Natural killer cell treated with Interleukin-12 subunit alpha and Interleukin-12 subunit beta and Interleukin-15 and Interleukin-18, amount 100 ng/mL, for 72 hours (primary cell): ENCODE measurements at places on chromosomes 6 and 20.
A peak's percentile ranks its signal among the peaks of the same experiment; 100 is the strongest.

DNA sequence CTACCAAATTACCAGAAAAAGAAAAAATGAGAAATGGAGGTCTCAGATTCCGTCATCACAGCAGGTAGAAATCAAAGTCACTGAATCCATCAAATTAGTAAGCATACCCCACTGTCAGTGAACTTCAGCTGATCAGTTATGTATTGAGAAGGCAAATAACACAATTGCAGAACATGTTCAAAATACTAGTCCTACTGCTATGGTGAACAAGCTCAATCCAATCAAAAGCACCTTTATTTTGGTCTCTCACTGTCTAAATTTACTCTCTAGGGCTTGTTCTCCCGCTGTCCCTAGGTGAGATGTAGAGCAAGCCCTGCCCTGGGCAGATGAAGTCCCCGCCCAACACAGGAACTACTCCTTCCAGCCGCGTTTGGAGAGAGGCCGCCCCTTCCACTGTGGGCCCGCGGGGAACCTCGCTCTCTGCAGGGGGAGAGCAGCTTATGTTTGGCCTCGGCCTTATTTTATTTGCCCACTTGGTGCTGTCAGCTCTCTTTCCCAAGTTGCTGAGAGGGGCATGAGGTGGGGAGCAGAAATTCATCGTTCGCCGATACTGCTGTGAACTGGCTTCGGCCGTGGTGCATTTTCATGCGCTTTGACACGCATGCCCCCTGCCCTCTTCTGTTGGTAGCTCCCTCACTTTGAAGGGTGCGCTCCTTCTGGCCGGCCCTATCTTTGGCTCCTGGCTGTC lies 14.3 kb upstream of the MAP1LC3A start:
- no peak overlapping the region for H3K27ac ChIP-seq
- no peak overlapping the region for H3K4me3 ChIP-seq
- DNase-seq = no peak
- H3K27me3 ChIP-seq = no peaks in the 10 kb centered on the region
- peaks cover 21% of the 10 kb centered on the region for H3K4me1 ChIP-seq
- H3K36me3 ChIP-seq = peaks cover 8% of the 10 kb centered on the region

DNA sequence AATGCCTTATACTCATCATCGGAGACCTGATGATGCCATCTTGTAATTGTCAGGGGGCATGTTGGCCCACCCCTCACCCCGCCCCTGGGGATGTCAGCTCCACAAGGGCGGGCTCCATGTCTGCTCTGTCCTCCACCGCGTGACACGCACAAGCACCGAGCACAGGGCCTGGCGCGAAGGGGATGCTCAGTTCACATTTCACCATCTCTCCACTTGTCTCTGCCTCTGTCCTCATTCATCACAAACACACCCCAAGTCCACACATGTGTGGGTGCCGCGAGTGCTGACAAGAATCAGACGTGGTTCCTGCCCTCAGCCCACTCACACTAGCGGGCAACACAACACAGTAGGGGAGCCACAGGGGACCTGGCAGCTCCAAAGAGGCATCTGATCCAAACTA lies 151.2 kb upstream of the PTPN1 start:
- peaks cover 22% of the 10 kb centered on the region for H3K4me1 ChIP-seq
- DNase-seq = no peak
- H3K27ac ChIP-seq = peak overlapping the region; percentile 13
- peaks cover 10% of the 10 kb centered on the region for H3K27me3 ChIP-seq
- no peak overlapping the region for H3K4me3 ChIP-seq

- no peak for DNase-seq
- H3K27ac ChIP-seq = no peak overlapping the region
- no peaks in the 10 kb centered on the region for H3K36me3 ChIP-seq
- H3K27me3 ChIP-seq = peaks cover 35% of the 10 kb centered on the region
These were observed 8.6 kb upstream of the FKBP1A start for GRCh38 chr20:1401451-1401907.

DNA sequence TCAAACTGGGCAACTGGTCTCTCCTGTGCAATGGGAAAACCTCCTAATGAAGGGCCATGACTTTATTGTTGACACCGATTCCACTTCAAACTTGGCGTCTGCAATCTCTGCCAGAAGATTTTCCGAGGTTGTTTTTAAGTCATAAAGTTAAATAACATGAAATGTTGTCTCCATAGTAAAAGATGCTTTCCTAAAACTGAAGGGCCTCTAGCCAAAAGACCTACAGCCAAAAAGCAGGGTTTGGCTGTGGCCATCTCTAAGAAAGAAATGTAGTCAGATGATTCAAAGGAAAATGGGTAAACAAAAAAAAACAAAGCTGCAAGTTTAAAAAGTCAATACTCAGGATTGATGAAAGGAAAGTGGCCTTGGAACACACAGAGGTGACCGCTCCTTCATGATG lies 14.1 kb downstream of the CD93 start:
- H3K27ac ChIP-seq = no peak overlapping the region
- no peaks in the 10 kb centered on the region for H3K4me1 ChIP-seq
- no peak for DNase-seq
- no peaks in the 10 kb centered on the region for H3K27me3 ChIP-seq
- no peaks in the 10 kb centered on the region for H3K36me3 ChIP-seq
- H3K4me3 ChIP-seq = no peak overlapping the region

GRCh38 chr6:16333580-16333979 lies 95.2 kb downstream of the GMPR start:
- peaks cover 7% of the 10 kb centered on the region for H3K4me1 ChIP-seq
- no peaks in the 10 kb centered on the region for H3K27me3 ChIP-seq
- no peak for DNase-seq
- H3K4me3 ChIP-seq = no peak overlapping the region
- no peaks in the 10 kb centered on the region for H3K36me3 ChIP-seq

- H3K27ac ChIP-seq = no peak overlapping the region
- no peak for DNase-seq
- H3K27me3 ChIP-seq = no peaks in the 10 kb centered on the region
- H3K4me1 ChIP-seq = no peaks in the 10 kb centered on the region
- H3K4me3 ChIP-seq = no peak overlapping the region
These were observed 498.5 kb upstream of the GJE1 start for GRCh38 chr6:141634269-141634668.

GRCh38 chr6:2545383-2546038 lies 205.2 kb downstream of the MYLK4 start:
- H3K4me3 ChIP-seq = no peak overlapping the region
- H3K36me3 ChIP-seq = peaks cover 5% of the 10 kb centered on the region
- peaks cover 54% of the 10 kb centered on the region for H3K27me3 ChIP-seq
- no peak for DNase-seq
- H3K4me1 ChIP-seq = peaks cover 21% of the 10 kb centered on the region
- no peak overlapping the region for H3K27ac ChIP-seq

DNA sequence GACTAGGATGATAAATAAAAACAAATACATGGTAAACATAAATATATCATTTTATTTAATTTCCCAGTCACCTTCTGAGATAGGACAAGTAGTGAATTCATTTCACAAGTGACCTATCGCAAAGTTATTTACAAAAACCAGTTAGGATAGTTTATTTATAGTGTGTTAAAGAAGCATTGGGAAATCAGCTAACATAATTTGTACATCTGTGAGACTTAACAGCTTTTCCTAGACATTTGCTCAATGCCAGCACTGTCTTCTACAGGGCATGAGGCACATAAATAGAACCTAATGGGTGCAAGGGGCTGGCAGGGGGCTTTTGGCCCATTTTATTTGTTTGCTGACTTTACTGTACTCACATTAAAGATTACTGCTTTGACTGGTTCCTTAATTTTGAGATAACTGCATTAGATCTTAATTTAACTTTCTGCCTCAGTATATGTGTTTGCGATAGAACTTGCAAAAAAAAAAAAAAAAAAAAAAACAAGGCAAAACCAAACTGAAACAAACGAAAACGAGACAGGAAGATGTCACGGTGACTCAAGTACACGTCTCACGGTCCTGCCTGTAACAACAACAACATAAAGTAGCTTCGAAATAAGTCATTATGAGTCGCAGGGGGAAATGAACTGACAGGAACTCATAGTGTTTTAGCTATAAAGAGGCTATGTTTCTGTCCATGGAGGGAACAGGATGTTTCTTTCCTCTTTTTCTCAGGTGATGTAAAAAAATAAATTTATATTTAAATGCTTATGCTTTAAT lies 133.7 kb upstream of the GMDS start:
- no peak overlapping the region for H3K27ac ChIP-seq
- H3K4me3 ChIP-seq = no peak overlapping the region
- H3K36me3 ChIP-seq = no peaks in the 10 kb centered on the region
- no peaks in the 10 kb centered on the region for H3K4me1 ChIP-seq
- no peak for DNase-seq

DNA sequence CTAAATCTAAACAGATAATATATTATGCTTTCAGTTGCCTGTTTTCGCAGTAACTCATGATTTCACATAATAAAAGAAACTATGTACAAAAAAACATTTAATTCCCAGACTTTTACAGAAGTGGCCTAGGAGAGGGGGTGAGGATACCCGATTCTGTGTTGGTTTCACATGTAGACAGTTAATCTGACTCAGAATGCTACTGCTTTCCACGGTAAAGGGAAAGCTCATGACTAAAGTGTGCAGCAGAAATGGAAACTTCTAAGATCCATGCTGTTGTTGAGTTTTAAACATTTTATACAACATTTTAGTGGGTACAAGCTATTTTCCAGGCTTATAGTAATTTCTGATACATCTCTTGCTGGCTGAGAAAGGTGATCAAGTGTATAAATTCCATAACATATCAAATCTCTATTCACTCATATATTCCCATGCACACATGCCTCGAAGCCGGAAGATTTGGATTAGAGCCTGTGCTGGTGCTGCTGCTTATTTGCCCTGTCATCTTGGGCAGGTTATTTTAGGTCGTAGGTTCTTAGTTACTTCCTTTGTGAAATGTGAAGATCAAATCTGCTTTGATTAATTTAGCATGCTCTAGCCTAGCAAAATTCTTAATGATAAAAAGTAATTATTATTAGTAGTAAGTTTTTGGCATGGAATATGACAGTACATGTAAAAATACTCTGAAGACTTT lies 896.7 kb upstream of the MAP3K7 start:
- H3K27ac ChIP-seq = no peak overlapping the region
- H3K4me3 ChIP-seq = no peak overlapping the region
- no peaks in the 10 kb centered on the region for H3K36me3 ChIP-seq
- no peak for DNase-seq
- H3K27me3 ChIP-seq = no peaks in the 10 kb centered on the region
- H3K4me1 ChIP-seq = no peaks in the 10 kb centered on the region

- peaks cover 8% of the 10 kb centered on the region for H3K36me3 ChIP-seq
- H3K27ac ChIP-seq = no peak overlapping the region
- no peak overlapping the region for H3K4me3 ChIP-seq
- H3K4me1 ChIP-seq = no peaks in the 10 kb centered on the region
- H3K27me3 ChIP-seq = peaks cover 40% of the 10 kb centered on the region
- DNase-seq = no peak
These were observed 146.4 kb upstream of the PROKR2 start for GRCh38 chr20:5463007-5463686.

- H3K4me1 ChIP-seq = no peaks in the 10 kb centered on the region
- no peak for DNase-seq
- H3K27ac ChIP-seq = no peak overlapping the region
- peaks cover 9% of the 10 kb centered on the region for H3K27me3 ChIP-seq
These were observed 270.2 kb downstream of the SMOC2 start for GRCh38 chr6:168711049-168711640.

- H3K36me3 ChIP-seq = no peaks in the 10 kb centered on the region
- no peak for DNase-seq
- no peaks in the 10 kb centered on the region for H3K4me1 ChIP-seq
- no peak overlapping the region for H3K27ac ChIP-seq
- no peak overlapping the region for H3K4me3 ChIP-seq
These were observed 29.1 kb upstream of the SGK1 start for GRCh38 chr6:134346932-134347545.

- H3K27ac ChIP-seq = no peak overlapping the region
- H3K27me3 ChIP-seq = no peaks in the 10 kb centered on the region
These were observed 25.1 kb downstream of the FKBP5 start for GRCh38 chr6:35663447-35664235.

DNA sequence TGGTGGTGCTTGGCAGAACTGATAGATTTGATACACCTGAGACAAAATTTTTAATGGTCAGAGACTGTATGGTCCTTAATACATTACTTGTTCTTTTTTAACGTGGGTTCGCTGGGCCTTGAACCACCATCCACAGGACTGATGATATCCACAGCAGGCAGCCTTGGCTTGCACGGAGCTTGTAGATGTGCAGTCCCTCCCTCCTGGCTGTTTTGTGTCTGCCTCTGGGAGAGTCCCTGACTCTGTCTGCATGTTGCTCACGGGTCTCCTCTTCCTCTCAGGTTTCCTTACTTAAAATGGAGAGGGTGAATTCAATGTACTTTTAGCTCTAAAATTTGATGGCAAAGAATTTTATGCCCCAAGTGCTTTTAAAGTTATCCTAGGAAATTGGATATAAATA lies 17.5 kb downstream of the KIF25 start:
- no peaks in the 10 kb centered on the region for H3K4me1 ChIP-seq
- H3K36me3 ChIP-seq = peaks cover 13% of the 10 kb centered on the region
- H3K27ac ChIP-seq = no peak overlapping the region
- peaks cover 10% of the 10 kb centered on the region for H3K27me3 ChIP-seq

- no peak overlapping the region for H3K27ac ChIP-seq
- H3K4me1 ChIP-seq = no peaks in the 10 kb centered on the region
- no peaks in the 10 kb centered on the region for H3K36me3 ChIP-seq
- no peaks in the 10 kb centered on the region for H3K27me3 ChIP-seq
- DNase-seq = no peak
- H3K4me3 ChIP-seq = no peak overlapping the region
These were observed 491.0 kb downstream of the NKAIN2 start for GRCh38 chr6:124294574-124295200.

GRCh38 chr20:4711511-4711910 lies 10.2 kb upstream of the PRND start:
- no peaks in the 10 kb centered on the region for H3K36me3 ChIP-seq
- H3K27ac ChIP-seq = no peak overlapping the region
- no peak overlapping the region for H3K4me3 ChIP-seq
- H3K4me1 ChIP-seq = peaks cover 6% of the 10 kb centered on the region
- H3K27me3 ChIP-seq = no peaks in the 10 kb centered on the region

DNA sequence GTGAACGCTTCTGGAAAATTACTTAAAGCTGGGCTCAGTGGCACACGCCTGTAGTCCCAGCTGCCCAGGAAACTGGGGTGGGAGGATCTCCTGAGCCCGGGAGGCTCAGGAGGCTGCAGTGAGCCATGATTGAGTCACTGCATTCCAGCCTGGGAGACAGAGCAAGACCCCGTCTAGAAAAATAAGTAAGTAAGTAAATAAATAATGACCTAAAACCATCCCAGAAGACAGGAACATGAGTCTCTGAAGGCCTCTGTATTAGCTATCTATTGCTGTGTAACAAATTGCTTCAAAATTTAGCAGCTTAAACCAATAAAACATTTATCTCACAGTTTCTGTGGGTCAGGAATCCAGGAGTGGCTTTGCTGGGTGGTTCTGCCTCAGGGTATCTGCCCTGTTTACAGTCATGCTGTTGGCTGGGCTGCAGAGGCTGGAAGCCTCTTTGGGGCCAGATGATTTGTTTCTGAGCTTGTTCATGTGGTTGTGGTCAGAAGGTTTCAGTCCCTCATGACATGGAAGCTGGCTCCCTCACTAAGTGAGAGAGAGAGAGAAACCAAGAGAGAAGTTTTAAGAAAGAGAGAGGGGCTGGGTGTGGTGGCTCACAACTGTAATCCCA lies 48.4 kb upstream of the NCOA3 start:
- no peaks in the 10 kb centered on the region for H3K27me3 ChIP-seq
- H3K4me3 ChIP-seq = peak overlapping the region; percentile 39
- no peaks in the 10 kb centered on the region for H3K36me3 ChIP-seq
- DNase-seq = no peak
- H3K4me1 ChIP-seq = peaks cover 15% of the 10 kb centered on the region
- H3K27ac ChIP-seq = peak overlapping the region; percentile 76
